H7 (cell line): ENCODE measurements at places on chromosomes 2 and 18. TPM values are rescaled to one million over a fixed set of nuclear protein-coding genes. Genes with fewer than 3 reads are reported as not detected.

Gene ITGA6
- total RNA-seq = 57.3 and 90.7 TPM in 2 replicates

Gene LRRTM1
- total RNA-seq = 0.37 and 2.7 TPM in 2 replicates

Gene CD207
- not detected in 2 replicates for total RNA-seq

Gene SERPINB3
- not detected in 2 replicates for total RNA-seq

Gene ALPG
- 0.21 and 0.89 TPM in 2 replicates for total RNA-seq

- no peak for DNase-seq
Measured at GRCh38 chr2:101617188-101617587, 80.3 kb upstream of the MAP4K4 start.

GRCh38 chr2:71891719-71892422 lies 255.8 kb downstream of the CYP26B1 start:
- DNase-seq = peak; percentile 5

GRCh38 chr2:219247678-219248642 lies 2.7 kb downstream of the STK16 start:
- no peak for DNase-seq

DNA sequence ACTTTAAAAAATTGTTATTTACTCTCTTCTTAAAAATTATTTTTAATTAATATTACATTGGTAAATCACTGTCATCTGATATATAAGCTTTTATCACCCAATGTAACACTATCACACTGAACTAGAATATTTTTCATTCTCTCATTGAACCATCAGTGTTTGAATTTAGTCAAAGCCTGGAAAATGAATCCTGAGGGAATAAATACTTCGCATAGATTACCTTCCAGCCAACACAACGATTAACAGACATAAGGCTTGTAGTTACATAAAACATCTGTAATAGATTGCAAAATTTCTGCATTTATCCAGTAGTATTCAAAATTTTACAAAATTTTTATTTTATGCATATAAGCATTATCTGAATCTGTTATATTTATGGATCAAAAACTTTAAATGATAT lies 314.9 kb downstream of the ERBB4 start:
- DNase-seq = no peak

- DNase-seq = no peak
Measured at GRCh38 chr2:97718942-97719341, 5.6 kb downstream of the ZAP70 start.

DNA sequence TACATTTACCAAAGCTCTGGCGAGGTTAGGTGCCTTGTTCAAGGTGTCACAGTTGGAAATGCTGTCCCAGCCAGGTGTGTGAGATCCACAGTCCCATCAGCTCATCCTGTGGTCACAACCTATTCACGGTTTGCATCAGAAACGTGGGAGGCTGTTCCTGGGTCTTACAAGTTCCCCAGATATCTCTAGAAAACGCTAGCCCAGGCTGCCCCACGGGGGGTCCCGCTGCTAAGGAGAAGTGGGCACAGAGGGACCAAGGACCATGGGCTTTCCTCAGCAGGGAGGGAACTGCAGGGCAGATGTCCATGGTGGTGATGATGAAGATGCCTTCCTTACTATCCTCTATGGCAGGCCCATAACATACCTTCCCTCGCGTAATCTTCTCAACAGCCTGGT lies 649 bp downstream of the FECH start:
- no peak for DNase-seq

GRCh38 chr2:59752071-59752470 lies 801.4 kb downstream of the BCL11A start:
- no peak for DNase-seq

GRCh38 chr18:75810516-75810915 lies 383.0 kb upstream of the SMIM21 start:
- no peak for DNase-seq
